Neural crest cell (in vitro differentiated cells): ENCODE measurements at places on chromosomes 5 and 9.

DNA sequence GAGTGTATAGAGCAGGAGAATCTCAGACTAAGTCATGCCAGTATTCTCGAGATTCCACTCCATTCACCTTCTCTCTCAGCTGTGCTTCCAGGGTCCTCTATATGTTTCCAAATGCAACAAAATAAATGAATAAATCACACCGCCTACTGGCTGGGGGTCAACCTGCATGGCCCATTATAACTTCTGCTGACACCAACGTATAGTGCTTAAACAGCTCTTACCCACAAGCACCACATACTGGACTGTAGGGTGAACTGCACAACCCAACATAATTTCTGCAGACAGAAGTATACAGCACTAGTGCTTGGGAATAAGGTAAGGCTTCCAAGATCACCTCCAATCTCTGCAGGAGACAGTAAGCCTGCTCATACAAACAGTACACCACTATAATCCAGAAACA lies 33.1 kb upstream of the HTR4 start:
- no peak for DNase-seq

- no peak for DNase-seq
Measured at GRCh38 chr5:148928141-148928540, 101.7 kb downstream of the ADRB2 start.

DNA sequence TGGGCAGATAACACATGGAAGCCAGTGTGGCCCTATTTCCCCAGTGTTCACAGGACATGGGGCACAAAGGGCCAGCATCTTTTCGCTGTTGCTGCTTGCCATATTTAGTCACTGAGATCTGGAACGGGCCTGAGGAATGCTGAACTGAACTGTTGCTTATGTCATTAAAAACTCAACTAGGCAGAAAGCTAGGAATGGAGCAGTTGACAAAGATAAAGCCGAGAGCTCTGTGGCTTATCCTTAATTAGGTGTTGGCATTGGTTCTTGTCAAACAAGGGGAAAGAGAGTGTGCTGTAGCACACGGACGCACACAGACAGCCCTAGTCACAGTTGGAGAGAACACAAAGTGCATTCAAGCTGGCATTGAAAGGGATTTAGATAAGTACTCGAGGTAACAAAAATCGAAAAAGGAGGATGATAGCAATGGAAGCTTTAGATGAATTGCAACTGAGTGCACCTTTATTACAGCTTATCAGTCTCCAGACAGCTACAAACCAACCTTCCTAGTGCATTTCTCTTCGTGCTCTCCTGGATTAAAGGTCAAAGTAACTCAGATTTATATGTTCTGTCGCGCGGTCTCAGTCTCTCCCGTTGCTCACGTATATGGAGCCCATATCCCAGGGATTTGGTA lies 450.2 kb upstream of the ZNF608 start:
- DNase-seq: no peak

GRCh38 chr9:98374385-98375051 lies 119.1 kb upstream of the TBC1D2 start:
- no peak for DNase-seq

DNA sequence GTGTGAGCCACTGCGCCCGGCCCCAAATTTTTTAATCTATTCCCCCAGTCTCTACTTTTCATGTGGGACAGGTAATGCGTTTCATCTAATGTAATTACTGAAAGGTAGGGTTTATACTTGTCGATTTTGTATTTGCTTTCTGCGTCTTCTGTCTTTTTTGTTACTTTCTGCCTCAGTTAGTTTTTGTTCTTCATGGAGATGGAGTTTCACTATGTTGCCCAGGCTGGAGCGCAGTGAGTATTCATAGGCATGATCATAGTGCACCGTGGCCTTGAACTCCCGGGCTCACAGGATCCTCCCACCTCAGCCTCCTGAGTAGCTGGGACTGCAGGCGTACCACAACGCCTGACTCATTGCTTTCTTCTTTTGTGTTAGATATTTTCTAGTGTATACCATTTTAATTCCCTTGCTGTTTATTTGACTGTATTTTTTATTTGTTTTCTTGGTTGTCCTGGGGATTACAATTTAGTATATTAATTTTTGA lies 23.4 kb downstream of the EHMT1 start:
- DNase-seq: no peak

DNA sequence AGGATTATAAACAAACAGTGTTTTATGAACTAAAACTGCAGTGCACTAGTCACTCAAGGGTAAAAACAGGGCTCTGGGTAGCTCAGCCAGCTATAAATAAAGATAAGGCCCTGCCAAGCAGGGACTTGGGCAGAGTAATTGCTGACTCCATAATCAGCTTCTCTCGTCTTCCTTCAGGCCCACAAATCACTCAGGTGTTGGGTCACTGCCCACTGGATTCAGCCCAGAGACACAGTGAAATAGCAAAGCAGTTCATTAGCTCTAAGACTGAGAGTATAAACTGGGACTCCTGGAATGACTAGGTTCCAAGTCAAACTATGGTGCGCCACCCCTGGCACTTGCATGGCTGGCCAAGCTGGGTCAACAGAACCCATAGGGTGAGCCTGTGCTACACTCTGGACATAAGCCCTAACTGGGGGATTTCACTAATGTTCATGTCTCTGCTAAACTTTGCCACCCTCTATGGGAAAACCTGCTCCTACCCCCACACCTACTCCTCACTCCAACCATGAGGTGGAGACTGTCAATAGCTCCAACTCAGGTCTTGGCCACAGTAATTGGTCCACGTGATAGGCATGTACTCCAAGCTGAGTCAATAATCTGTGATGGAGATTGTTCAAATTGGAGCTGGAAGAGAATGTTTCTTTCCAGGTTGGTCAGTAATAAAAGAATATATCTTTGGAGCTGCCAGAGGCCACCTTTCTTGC lies 158.5 kb downstream of the SLIT3 start:
- no peak for DNase-seq

GRCh38 chr5:24472518-24472917 lies 172.3 kb downstream of the CDH10 start:
- no peak for DNase-seq

DNA sequence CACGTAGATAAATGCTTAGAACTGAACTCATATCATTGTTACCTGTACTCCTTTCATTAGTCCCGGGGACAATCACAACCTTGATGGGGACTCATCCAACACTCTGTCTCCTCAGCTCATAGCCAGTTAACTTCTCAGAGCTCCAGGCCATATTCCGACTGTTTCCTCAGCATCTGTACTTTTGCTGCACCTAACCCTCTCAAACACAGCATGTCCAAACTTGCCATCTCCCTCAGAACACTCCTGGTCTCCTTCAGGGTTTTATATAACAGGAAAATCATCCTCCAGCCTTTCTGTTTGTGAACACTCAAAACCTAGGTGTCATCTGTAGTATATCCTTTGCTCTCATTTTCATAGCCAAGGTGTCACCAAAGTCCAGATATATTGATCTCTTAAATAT lies 150.5 kb downstream of the CDH6 start:
- DNase-seq: no peak

DNA sequence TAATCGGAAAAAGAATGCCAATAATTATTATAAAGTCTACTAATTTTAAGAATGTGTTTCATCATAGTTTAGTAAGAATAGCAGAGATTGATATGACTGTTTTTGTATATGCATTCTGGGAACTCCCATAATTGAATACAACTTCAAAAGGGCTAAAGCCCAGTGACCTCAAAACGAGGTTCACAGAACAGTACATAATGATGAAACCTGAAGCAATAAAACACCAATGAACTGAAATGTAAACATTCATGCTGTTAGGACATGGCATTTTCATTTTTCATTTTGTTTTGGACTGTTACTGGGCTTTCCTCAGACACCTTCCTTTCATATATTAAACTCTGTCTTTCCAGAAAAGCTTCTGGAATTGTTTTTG lies 684 bp upstream of the JMY start:
- no peak for DNase-seq

GRCh38 chr5:157877821-157878220 lies 18.9 kb upstream of the CLINT1 start:
- no peak for DNase-seq

DNA sequence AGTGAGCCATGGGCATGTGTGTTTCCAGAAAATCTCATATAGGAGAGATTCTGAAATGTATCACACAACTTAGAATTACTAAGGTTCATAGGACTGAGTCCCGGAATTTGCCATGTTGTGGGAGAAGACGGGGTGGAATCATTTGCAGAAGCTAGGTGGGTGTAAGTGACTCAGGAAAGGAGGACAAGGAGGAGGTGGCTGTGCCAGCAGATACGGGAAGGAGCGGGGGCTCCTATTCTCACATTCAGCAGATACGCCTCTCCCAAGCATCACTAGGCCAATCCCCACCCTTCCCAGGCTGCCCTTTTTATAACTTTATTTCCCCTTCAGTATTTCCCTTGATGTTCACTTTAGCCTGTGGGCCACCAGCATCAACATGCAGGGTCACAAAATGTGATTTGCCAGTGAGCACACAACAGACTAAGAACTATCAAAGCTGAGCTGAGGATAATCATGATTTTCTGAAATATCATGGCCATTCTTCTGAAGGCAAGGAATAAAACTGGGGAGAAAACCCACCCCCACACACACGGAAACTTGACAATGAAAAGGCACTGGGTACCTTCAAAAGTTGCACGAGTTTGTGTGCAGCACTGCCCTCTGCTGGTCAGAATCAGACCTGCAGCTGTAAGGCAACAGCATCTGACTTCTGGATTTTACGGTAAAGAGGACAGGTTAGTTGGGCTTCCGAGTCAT lies 133.2 kb downstream of the MTX3 start:
- DNase-seq: peak; percentile 88

GRCh38 chr5:1729641-1730486 lies 69.8 kb downstream of the MRPL36 start:
- DNase-seq: no peak

GRCh38 chr5:142763701-142764100 lies 6.5 kb upstream of the ARHGAP26 start:
- no peak for DNase-seq

DNA sequence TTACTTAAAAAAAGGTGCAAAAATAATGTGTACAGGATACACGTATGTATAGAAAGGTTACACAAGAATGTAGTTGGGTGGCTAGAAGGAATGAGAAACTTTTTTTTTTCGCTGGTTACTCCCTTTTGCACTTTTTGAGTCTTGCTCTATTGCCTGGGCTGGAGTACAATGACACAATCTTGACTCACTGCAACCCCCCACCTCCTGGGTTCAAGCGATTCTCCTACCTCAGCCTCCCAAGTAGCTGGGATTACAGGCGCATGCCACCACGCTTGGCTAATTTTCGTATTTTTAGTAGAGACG lies 15.8 kb downstream of the FBXW11 start:
- no peak for DNase-seq

DNA sequence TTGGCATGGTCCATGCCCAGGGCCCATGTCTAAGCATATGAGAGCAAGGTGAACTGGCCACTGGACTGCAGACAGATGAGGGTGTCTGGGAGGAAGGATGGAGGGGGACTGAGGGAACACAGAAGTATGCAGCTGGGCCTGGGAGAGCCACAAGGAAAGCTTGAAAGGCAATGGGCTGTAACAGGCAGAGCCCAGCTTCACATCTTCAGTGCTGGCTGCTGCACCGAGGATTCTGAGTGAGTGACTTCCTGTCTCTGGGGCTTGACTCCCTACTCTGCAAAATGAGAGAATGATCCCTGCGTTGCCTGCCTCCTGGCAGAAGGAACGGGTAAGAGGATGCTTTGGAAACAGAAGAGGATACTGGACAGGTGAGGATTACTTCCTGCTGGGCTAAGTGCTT lies 29.0 kb downstream of the COL15A1 start:
- no peak for DNase-seq

GRCh38 chr9:98558575-98558974 lies 150.2 kb downstream of the GABBR2 start:
- no peak for DNase-seq

- no peak for DNase-seq
Measured at GRCh38 chr9:124502711-124503702, 4.2 kb downstream of the NR5A1 start.

DNA sequence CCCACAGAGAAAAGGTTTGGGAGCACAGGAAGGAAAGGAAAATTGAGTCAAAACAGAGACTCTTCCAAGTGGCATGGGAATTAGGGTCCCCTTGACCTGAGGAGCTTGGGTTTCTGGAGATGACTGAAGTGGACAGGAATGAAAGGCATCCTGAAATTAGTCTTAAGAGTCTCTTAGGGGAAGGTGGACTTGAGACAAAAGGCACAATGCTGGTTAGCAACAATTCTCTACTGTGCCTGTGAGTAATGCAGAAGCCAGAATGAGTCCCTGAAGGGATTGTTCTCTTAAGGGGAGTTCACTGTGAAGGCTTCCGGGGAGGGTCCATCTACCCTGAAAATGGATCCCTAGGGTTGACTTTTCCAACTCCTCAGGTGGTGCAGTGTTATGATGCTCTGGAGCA lies 58.4 kb upstream of the FOXE1 start:
- DNase-seq: no peak

- no peak for DNase-seq
Measured at GRCh38 chr9:95857896-95858295, 17.6 kb upstream of the ERCC6L2 start.

GRCh38 chr9:4339836-4340560 lies 40.1 kb upstream of the GLIS3 start:
- DNase-seq: no peak

- DNase-seq: no peak
Measured at GRCh38 chr9:135978642-135979546, 17.7 kb upstream of the UBAC1 start.

- no peak for DNase-seq
Measured at GRCh38 chr9:132020820-132021510, 58.7 kb downstream of the MED27 start.

DNA sequence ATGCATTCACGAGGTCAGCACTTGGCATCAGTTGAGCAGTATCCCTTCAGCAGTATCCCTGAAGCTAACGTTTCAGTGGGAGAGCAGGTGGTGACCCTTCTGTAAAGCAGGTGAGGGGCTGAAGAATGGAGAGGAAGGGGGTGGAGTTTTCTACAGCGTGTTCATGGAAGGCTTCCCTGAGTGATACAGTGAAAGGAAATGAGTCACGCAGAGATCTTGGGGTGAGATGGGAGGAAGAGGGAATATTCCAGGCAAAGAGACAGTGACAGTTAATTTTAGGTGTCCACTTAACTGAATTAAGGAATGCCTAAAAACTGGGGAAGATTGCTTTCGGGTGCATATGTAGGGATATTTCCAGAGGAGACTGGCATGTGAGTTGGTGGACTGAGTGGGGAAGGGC lies 25.7 kb downstream of the TAS2R1 start:
- DNase-seq: no peak
